ENCODE measurements at places on chromosomes 6 and 20. TPM values are rescaled to one million over a fixed set of nuclear protein-coding genes. Genes with fewer than 3 reads are reported as not detected.

Gene MATN4
- not detected for polyA plus RNA-seq

Gene SLC22A7
- polyA plus RNA-seq = not detected

Gene SOX18
- polyA plus RNA-seq = not detected

Gene TMEM217
- polyA plus RNA-seq = 0.24 TPM

Gene NKAIN4
- polyA plus RNA-seq = not detected

Gene BPI
- polyA plus RNA-seq = not detected

Gene PCNA
- 44.6 TPM for polyA plus RNA-seq

Gene SYNDIG1
- polyA plus RNA-seq = not detected

DNA sequence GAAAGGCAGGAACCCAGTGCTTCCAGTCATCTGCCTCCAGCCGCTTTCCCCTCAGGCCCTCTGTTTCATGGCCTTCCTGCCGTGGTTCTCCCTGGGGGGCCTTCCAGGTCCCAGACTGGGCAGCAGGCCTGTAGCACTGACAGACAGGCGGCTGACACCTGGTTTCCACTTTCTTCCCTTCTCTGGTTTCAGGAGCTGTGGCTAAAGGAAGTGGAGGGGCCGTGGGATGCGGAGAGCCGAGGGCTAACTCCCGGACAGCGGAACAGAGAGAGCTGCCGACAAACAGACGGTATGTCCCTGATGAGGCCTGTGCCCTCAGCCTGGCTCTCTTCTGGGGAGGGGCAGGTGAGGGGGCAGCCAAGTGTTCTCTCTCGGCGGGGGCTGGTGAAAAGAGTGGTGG lies 12.5 kb downstream of the LRRC73 start:
- DNase-seq = no peak

- no peak for DNase-seq
Observed at GRCh38 chr6:6406715-6407070, 86.2 kb upstream of the F13A1 start.

DNA sequence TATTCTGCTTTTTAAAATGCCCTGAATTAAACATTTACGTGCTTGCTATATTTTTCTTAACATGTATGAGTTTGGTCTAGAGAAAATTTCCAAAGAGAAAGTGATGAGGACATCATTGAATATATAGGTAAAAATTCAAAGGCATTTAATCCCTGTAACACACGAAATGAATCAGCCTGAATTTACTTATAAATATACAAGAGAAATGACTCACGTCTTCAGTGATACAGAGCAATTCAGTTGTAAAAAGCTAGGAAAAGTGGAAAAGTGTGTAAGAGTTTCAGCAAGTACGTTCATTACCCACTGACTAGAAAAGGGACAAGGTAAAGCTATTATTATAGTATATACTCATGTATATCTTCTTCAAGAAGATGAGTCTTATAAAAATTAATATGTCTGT lies 124.8 kb downstream of the HIVEP1 start:
- no peak for DNase-seq

GRCh38 chr20:20695250-20695816 lies 17.1 kb downstream of the RALGAPA2 start:
- no peak for DNase-seq

GRCh38 chr20:17679941-17680835 lies 1.9 kb downstream of the RRBP1 start:
- no peak for DNase-seq

- DNase-seq = peak; percentile 62
Observed at GRCh38 chr6:81751388-81752083, 945 bp downstream of the TENT5A start.

DNA sequence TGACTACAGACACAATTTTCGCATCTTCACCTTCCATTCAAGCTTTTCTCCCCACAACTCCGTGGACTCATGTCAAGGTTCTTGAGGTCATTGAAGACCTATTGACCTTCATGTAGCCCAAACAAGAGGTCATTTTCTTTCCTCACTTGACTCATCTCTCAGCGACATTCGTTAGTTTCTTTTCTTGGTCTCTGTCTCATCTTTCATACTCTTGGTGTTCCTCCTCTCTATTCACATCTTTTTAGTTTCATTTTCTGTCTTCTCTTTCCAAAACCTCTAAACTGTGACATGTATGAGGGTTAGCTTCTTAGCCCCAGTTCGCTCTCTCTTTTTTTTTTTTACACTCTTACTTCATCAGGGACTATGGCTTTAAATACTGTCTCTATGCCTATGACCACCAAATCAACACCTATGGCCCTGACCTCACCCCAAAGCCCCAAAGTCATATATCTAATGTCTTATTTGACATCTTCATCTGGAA lies 128.6 kb upstream of the BACH2 start:
- no peak for DNase-seq

DNA sequence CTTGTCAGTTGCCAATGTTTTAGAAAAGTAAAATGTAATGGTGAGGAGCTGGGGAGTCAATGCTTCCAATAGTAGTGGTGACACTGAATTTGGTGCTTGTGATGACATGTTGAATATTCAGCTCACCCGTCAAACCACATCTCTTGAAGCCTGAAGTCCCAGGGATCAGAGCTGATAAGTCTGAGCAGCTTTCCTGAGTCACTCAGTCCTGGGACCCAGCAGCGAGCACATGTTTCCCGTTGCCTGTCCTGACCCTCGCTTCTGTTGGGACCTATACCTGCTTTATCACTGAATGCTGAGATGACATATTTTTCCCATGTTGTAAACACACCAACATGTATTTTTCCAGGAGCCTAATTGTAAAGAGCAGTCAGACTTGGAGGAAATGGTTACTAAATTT lies 693.6 kb downstream of the QKI start:
- DNase-seq = no peak

DNA sequence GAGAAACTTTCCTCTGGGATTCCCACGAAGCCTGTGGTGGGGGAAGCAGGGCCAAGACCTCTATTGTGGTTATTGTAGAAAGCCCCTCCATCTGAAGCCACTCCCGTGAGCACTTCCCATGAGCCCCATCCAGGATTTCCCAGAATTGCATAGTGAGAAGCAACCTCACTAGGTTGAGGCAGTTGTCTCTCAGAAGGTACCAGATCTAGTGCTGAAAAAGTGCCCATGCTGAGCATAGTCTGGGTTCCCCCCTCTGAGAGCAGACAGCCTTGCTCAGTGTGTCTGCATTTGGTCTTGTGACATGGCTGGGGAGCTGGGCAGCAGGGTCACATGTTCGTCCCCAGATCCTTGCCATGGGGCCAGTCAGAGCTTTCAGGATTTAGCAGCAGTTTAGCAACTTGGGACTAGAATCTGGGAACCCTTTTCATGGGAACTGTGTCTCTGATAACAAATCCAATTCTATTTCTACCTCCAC lies 38.6 kb downstream of the SLC9A8 start:
- DNase-seq = no peak

DNA sequence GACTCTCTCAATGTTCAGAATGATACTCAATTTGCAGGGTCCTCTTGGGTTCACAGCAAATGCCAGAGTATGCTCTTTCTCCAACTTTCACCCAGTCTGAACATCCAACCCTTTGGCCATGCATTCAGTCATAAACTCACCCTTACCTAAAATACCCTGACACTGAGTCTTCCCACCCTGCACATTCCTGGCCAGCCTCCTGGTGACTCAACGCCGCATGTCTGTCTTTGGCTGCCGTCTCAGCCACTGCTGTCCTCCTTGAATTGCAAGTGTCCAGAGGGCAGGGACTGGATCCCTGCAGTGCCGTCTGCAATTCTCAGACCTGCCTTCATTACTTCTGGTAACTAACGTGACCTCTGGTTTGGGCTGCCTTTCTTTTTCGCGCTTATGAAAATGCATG lies 593.4 kb downstream of the QKI start:
- no peak for DNase-seq

- DNase-seq = no peak
Observed at GRCh38 chr20:56187534-56188165, 60.9 kb upstream of the MC3R start.

DNA sequence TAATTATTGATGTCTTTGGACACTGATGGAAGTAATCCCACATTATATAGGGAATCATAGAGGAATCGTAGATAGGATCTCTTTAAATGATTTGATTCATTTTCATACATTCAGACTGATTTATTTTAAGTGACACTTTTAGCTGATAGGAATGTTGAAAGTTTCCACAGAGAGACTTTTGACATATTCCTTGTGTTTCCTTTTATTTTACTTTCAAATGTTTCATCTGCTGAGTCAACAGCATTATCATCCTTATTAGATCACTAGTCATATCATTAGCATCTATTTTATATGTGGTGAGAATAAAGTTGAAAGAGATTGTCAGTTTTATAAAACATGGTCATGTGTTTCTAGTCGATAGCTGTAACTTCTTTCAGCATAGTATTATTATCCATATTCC lies 13.4 kb downstream of the DCBLD1 start:
- DNase-seq = no peak

DNA sequence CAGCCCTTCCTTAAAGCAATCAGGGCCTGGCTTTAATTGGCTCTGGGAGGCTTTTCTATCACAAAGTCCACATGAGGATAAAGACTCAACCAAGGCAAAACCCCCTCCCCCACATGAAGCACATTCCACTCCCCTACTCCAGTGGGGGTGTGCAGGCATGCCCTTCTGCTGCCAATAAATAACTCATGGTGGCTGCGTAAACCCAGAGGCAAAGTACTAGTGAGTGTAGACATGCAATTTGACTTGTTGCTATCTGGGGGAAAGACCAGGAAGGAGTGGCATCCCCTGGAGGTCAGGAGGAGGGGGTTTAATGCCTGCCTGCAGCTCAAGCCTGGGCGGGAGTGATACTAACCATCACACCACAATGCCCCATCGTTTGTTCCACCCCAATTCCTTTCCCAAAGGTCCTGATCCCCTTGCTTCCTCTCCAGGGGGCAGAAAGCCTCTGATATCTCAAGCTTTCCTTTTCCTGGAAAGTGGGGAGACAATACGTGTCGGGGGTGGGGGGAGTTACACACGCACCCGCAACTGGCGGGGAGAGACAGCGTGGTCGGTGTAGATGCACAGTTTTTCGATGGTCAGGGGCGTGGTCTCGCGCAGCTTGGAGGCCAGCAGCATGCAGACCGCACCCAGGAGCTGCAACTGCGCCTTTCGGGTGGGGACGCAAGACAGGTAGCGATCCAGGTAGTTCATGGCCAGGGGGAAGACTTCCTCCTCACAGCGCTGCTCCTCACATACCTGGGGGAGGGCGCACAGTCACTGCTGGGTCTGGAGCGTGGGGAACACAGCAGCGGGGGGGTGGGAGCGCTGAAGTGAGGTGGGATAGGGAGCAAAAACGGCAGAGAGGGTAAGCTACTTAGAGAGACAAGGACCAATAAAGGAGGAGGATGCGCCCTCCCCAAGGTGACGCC lies 1.5 kb downstream of the CCND3 start:
- DNase-seq = no peak

DNA sequence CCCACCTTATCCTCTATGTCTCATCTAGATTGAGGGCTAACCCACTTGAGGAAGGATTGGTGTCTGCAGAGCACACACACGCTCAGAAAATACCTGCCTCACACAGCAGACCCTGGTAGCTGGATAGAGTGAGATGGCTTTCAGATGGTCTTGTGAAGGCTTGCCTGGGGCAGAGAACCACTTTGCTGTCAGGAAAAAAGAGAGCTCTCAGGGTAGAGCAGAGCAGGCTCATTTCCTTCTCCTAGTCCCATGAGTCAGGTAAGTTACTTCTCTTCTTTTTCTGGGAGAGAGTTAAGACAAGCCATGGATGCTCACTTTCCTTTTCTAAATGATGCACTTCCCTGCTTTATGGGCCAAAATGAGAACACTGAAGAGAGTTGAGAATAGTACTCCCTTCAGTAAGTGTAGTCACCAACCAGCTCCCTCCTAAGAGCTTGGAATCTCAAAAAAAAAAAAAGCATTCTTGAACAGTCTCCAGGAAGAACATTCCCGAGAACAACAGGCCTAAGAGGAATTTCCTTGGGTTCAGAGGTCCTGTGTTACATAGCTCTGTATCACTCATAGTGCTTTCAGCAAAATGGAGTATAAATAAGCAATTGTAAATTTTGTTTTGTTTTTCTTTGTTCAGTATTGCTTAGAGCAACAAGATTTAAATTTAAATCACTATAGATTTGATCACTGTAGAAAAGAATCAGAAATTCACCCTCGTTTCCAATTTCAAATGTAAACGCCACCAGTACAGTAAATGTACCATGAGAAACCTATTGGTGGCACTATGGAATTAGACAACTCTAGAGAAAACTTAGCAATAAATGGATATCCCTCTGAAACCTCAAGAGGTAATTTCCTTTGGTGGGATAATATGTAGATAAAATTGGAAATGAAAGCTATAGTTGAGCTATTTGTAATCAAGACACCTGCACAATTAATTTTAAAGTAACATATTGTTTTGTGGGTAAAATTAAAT lies 530.3 kb downstream of the RFPL4B start:
- DNase-seq = no peak

DNA sequence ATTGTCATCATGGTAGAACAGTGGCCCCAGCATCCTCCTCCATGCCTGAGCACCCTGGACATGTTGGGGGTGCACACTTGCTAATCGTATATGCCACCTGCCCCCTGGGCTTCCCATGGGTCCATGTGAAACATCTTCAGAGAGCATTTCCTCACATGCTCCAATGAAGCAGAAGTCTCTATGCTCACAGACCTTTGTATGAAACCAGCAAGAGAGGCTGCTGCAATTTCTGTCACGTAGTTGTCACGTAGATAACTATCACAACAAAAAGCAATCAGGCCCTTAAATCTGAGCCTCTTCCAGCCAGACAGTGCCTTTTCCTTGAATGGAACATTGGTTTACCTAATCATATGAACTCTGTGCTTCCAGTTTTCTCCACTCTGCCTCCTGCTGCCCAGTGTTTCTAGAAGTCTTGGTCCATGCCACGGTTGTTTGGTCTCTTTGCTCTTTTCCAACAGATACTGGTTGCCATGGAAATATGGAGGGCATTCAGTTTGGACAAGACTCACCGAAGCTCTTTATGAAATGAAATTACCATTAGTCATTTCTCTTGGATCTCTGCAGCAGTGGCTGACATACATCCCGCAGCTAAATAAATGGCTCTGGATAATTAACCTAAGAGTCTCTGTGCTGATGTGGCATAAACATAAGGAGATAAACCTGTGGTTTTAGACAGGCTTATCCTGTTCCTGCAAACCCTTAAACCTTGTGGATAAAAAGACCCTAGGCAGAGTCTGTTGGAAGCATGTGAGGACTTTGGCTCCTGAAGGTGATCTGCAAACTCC lies 172.8 kb upstream of the SYNDIG1 start:
- no peak for DNase-seq

DNA sequence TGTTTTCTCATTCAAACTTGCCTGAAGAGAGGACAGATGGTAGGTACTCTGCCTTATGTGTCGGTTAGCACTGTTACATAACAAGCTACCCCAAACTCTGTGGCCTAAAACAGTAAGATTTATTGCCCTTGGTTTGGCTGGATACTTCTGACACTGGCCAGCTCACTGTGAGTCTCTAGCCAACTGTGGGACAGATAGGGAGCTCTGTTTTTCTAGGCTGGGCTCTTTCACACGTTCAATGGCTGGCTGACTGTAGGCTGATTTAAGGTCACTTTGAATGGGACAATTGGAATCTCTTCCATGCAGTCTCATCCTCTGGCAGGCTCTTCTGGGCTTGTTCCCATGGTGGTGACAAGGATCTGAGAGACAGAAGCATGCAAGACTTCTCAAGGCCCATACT lies 39.4 kb upstream of the JAG1 start:
- DNase-seq = no peak

Measured in naive thymus-derived CD8-positive, alpha-beta T cell (primary cell).